Cardiac septum (tissue), 1 donor: ENCODE measurements at places on chromosomes 1 and 21. TPM values are rescaled to one million over a fixed set of nuclear protein-coding genes. Genes with fewer than 3 reads are reported as not detected.

GRCh38 chr1:221044538-221044937 is 165.3 kb downstream of the HLX start:
- DNase-seq = no peak

- no peak for DNase-seq
These were observed 140.0 kb downstream of the ETS2 start for GRCh38 chr21:38945545-38946245.

GRCh38 chr1:17874710-17875109 is 119.6 kb downstream of the ACTL8 start:
- peak; percentile 49 for DNase-seq

- no peak for DNase-seq
These were observed 54.4 kb downstream of the ADAMTS5 start for GRCh38 chr21:26912466-26912865.

RIPPLY3 gene
- not detected for total RNA-seq

NME7 gene
- 9.8 TPM for total RNA-seq

- no peak for DNase-seq
These were observed 34.5 kb downstream of the AADACL4 start for GRCh38 chr1:12678350-12678749.

CELA3B gene
- total RNA-seq = not detected

GRCh38 chr1:186878356-186878755 is 49.6 kb downstream of the PLA2G4A start:
- no peak for DNase-seq

GRCh38 chr1:77976433-77977076 is 2.3 kb downstream of the FUBP1 start:
- no peak for DNase-seq

DNA sequence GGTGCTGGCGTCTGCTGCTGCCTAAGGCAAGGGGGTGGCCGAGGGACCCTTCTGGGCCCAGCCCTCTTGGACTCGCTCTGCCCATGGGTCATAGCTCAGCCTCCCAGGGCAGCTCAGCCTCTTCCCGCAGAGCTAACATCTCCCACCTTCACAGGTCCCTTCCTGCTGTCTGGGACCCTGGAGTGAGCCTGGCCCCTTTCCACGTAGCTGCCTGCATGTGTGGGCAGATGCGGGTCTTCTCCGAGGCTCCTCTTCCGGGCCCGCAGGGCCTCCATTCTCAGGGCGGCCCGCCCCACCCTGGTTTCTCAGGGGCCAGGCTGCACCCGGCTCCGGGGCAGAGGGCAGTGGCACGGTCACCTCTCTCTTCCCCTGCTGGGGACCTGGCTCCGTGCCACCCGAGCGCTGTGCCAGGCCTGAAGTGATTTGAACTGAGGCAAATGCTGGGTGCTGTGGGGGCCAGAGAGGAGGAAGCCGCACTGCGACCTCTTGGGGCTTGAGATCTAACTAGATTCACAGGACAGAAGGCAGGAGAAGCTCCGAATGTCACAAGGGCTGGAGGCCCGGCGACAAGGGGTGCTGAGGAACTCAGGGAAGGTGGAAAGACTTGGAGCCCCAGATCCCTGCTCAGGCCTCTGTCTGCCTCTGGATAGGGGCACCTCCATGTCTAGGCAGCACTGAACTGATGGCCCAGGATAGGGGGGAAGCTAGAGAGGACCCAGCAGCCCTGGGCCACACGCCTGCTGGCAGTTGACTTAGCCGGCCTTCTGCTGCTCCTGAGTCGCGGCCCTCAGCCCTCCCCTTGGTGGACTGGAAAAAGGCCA is 40.7 kb downstream of the COQ8A start:
- no peak for DNase-seq

DNA sequence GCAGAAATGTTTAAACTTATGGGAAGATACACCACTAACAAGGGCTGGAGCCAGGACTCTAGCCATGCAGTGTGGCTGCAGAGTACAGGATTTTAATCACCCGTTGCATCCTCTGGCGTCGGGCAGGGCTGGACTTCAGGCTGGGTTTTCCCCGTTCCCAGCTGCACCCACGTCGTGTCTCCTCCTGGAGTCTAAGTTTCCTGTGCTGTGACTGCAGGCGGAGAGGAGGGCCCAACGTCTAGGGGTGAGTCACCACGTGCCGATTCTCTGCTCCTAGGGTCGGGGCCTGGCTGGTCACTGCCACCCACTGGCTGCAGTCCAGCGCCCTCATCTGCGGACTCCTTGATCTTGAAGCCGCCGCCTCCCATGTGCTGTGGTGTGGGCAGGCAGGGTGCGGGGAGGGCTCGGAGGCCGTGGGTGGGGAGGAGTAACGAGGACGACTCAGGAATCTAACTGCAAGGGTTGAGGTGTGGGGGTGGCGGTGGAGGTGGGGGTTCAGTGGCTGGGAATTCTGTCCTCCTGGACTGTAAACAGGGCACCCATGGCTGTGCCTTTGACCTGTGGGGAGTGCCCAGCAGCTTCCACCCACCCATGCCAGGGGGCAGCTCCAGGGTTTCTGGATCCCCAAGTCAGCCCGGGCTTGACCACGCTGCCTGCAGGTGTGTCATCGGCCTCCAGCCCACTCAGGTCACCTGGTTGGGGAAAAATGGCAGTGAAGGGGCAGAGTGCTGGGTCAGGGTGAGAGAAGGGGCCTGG is 77.8 kb downstream of the ALPL start:
- peak; percentile 87 for DNase-seq

ZSCAN20 gene
- 8.3 TPM for total RNA-seq

DNA sequence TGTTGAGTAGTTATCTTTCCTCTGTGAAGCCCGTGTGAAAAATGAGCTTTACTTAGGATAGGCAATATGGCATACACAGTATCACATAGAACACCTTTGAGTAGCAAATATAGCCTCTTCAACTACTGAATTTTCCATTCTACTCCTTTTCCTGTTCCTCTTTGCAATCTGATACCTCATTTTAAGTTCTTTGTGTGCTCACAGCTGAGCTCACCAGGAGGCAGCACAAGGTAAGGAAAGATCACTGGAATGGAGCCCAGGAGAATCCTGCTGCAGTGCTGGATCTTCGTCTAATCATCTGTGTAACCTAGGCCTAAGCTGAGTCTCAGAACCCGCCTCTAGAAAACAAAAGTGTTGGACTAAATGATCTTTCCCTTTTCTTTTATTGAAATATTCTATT is 171.0 kb downstream of the LRRC40 start:
- no peak for DNase-seq

DNA sequence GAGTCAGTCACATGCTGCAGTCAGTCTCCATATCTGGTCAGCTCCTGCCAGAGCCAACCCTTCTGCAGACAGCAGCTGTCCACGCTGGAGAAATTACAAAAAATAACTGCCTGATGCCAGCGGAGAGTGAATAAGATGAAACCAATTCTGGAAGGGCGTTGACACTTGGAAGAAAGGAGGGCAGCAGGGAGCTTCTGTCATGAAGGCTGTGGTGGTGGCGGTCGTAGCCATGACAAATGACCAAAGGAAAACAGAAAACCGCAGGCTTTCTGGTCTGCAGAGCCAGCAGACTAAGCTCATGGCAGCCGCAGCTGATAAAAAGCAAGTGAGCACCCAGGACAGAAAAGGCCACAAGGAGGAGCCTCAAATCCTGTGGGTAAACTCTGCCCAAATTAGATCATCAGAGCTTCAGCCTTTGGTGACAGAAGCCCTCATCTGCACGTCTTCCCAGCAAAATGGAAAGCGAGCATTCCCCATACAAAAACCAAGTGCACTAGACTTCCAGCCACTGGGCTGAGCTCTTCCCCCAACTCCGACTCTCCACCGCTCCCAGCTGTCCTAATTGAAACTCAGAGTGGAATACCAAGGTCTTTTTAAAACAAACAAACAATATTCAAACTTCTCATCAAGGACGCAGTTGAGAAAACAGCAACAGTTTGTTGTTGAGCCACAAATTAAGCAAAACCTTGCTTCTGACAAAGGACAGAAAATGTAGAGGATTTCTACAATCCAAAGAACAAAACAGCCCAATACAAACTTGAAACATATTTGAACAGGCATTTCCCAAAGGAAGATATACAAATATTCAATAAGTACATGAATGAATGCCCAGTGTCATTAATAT is 28.7 kb downstream of the RSPH1 start:
- DNase-seq = peak; percentile 39

GRCh38 chr1:41657679-41658295 is 173.3 kb upstream of the EDN2 start:
- peak; percentile 49 for DNase-seq

DNA sequence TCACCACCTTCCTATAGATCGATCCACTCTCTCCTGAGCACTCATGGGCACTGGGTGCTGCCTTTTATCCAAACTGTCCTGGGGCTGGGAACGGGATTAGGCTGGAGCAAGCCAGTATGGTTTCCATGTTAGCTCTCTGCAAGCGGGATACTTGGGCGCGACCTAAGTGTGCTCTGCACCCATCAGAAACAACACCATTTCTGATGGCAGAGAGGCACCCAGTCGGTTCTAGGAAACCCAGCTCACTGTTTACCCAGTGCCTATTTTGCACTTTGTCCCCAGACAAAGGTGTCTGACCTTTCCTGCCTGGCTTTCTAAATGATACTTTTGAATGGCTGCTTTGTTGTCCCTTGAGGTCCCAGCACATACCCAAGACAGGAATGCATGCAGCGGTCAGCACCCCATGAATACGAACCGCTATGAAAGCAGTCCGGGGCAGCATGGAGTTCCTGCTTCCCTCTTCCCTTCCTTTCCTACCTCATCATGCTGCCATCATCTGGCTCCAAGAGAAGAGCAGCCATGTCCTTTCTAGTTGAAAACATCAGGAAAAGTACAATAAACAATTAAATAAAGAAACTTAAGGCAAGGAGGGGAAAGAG is 83.9 kb downstream of the TRABD2B start:
- no peak for DNase-seq

GRCh38 chr1:87644579-87645190 is 316.0 kb downstream of the LMO4 start:
- no peak for DNase-seq

- no peak for DNase-seq
These were observed 768.4 kb downstream of the LTN1 start for GRCh38 chr21:28224191-28224726.

DNA sequence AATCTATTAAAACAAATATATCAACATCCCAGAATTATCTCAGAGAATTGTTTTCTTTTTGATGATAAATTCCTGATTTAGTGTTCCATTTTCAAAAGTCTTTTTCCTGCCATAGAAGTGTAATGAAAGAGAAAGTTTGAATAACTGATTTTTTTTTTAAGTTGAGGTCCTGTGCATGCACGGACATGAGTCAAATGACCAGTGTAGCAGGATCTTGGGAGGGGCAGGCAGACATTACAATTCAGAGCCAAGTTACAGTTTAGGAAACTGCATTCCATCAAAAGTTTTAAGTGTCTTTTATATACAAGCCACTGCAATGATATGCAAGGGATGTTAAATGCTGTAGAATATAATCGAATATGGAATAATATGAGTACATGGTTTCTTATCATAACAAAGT is 227.5 kb downstream of the HMCN1 start:
- no peak for DNase-seq

GRCh38 chr1:63855942-63856341 is 82.1 kb downstream of the ROR1 start:
- DNase-seq = no peak

DNA sequence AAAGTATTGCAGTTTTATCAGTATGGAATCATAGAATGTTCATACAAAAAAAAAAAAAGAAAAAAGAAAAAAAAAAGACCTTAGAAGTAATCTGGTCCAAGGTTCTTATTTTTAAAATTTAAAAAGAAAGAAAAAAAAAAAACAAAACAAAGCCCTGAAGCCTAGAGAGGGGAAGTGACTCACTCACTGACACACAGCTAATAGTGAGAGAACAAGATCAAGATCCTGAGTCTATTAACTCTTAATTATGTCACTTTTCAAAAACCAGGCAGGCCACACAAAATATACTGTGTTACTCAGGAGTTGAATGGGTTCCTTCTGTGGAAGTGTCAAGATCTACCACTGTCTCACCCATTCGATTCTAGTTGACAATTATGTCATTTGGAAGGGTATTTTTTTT is 433.9 kb upstream of the DAB1 start:
- DNase-seq = no peak

ETNK2 gene
- total RNA-seq = 1.9 TPM

DNA sequence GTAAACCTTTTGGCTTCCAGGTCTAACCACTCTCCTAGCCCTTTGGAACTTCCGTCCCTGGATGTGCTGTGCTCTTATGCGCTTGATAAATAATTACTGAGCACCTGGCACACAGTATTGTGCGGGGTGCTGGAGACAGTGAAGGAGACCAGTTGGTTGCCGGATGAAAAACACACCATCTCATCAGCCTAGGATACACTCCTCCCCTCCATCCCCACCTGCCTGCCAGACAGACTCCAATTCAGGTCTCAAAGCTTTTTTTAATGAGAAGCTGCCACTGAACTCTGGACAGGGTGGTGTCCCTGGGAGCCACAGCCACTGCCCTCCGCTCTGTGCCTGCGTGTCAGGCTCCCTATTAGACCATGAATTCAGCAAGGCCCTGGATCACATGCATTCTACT is 9.2 kb downstream of the GNB1 start:
- DNase-seq = no peak

NID1 gene
- 42.1 TPM for total RNA-seq

GRCh38 chr1:242132121-242132817 is 133.4 kb upstream of the MAP1LC3C start:
- no peak for DNase-seq

DNA sequence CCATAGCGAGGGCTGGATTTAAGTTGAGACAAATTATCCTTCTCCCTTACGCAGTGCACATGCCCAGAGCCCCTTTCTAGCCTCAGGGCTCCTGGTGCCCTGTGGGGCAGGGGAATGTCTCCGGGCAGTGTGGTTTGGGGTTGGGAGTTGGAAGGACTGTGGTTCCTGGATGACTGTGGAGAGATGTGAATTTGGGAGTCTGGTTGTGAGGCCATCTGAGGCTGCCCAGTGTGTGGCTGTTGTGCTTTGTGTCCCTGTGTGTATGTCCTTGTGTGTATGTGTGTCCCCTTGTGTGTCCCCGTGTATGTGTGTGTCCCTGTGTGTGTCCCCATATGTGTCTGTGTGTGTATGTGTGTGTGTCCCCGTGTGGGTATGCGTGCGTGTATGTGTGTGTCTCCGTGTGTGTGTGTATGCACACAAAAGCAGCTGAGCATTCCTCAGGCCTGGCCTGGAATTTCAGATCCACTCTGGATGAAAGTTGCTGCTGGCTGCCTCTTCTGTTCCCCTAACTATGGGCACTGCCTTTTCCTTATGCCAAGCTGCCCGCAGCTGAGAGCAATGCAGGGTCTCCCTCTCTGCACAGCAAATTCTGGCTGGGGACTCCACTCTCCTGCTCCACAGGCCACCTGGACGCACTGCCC is 65.4 kb downstream of the UBIAD1 start:
- no peak for DNase-seq

GRCh38 chr21:31781737-31782136 is 49.8 kb upstream of the SCAF4 start:
- DNase-seq = no peak

GRCh38 chr1:186304982-186305949 is 69.8 kb downstream of the TPR start:
- DNase-seq = no peak
